GM12864 (cell line): ENCODE measurements at places on chromosomes 6 and 20.

DNA sequence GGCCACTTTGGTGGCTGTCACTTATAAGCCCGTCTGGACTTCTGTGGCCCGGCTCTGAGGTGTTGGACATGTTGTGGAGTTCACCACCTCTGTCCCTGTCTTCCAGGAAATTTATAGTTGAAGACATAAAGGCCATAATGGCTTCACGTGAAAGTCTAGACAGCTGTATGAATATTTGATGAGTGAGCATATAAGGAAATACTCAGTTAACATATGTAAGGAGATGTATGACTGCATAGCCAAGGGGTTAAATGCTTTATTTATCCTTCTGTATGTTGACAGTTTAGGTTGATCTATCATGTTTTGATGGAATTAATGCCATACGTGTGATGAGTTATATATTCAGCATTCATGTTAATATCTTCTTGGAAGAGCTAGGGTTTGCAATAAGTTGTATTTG lies 16.1 kb downstream of the HIVEP1 start:
- DNase-seq: no peak

DNA sequence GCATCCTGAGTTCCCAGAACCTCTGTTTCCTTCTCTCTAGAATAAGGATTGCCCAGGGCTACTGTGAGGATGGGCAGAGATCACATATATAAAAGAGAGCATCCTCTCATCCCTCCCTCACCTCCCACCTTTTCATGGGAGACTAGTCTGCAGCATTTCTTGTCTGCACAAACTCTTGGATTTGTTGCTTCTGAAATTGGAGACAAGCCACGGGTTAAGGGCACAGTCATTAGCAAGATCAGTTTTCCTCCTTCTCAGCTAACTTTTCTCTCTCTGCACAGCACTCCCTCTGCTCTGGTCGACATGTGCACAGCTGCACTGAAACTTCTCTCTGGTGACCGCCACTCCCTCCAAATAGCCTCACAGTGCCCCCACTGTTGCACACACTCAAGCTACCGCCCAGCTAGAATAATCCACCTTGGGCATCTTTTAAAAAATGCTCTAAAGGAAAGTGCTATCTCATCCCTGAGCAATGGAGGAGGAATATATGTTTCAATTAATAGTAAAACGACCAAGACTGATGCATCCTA lies 50.9 kb upstream of the DUSP22 start:
- no peak for DNase-seq

DNA sequence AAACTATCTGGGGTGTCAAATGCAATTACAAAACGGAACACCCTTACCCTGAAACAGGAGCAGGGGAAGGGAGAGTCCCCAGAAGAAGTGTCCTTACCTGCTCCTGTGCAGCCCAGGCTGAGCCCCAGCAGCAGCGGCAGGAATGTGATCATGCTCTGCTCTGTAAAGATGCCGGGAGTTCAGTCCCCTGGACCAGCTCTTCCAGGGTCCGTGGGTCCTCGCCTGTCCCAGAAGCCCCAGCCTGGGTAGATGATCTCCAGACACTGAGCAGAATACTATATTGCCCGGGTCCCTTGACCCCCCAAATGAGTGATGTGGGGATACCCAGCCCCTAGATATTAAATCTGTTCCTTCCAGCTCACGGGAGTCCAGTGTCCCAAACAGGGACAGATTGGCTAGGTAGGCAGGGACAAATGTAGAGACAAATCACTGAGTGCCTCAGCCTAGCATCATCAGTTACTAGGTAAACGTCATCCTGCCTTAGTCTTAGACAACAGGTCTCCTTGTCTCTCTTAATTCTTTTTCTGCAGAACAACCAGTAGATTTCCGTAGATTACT lies at the start of gene HLA-DMB:
HLA-DMB (minus strand) TSS at position 373 of the 558 bp plus-strand sequence; CDS start at position 152, 221 bp downstream.
- DNase-seq: peak; percentile 87

- DNase-seq: no peak
These were observed 67.2 kb upstream of the RNF146 start for GRCh38 chr6:127199470-127199869.

GRCh38 chr20:58450254-58450653 lies 61.2 kb downstream of the VAPB start:
- peak; percentile 65 for DNase-seq
